ENCODE measurements at places on chromosomes 4 and X.

DNA sequence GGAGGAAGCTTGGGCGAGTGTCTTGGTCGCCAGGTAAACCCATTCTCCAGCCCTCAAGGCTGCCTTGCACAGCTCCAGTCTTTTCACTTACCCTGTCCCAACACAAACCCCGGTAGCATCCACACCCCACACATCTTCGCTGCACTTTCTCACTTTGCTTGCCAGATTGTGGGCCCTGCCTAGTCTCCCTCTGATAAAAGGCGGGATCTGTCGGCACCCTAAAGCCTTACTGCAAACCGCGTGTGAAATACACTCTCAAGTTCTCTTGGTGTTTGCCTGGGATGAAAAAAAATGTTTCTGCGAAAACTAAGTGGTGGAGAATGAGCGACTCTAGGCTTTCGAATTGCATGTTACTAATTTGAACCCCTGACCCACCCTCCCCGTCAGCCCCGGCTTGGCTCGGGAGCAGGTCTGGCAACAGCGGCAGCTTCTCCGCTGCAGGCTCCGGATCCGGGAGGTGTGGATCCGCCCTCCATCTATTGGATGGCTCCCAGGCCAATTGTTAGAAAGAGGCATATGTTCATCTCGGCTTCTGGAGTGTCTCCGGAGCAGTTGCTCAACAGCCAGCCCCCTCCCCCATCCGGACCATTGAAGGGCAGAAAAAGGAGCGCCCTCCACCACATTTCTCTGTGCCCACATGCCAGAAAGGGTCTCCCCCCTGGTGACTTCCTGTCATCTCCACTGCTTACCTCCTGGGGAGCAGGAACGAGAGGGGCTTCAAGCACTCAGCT, 3.0 kb upstream of the CITED1 start:
- peak; percentile 47 for DNase-seq

GRCh38 chr4:82774711-82775171, 23.9 kb downstream of the SCD5 start:
- DNase-seq = no peak

DNA sequence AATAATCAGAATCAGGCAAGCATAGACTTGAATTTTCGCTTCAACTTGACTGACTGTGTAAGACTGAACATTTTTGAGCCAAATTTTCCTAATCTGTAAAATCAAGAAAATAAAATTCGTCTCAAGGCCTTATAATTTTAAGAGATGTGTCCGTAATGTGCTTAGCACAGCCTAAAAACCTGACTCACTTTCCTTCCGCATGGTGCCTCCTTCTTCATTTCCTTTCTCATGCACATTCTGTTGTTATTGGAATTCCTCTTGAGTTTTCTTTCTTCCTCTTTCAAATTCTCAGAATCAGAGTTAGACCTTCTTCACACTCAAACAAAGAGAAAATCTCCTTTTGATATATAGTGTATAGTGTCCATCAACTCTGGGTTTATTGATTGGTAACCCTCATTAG, 208.9 kb upstream of the SLIT2 start:
- no peak for DNase-seq

DNA sequence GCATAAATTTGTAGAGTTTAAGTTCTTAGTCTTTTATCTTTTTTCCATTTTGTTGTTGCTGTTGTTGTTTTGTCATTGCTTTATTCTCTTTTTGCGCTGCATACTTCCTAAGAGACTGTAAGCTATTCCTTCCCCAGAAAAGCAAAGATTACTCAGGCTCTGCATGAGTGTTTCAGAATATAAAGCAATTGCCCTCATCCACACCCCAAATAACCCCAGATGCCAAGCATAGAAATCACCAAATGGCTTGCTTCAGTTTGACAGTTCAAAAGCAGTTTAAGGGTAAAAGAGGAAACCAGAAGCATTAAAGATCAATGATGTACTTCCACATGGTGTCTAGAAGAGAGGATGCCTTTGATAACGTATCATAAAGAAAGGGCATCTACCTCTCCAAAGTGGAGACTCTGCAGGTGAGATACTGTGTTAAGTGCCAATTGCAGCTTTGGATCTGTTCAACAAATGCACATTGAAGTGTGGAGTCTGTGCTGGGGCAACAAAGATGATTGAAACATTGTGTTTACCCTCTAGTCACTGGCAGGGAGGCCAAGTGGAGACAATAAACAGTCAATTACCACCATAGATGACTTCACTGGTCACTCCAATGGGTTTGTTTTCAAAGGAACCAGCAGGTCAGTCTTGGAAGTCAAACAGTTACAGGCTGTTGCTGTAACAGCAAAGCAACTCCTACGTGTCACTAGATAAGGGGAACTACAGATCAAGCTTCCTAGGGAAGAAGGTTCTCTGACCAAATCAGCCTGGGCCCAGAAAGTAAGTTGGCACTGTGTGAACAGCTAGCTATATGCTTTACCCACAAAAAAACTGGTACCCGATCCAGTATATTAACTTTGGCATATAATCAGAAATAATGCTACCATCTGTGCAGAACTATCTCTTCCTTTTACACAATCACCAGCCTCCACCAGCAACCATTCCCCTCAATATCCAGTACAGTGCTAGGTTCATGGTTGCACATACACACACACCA, 40.6 kb upstream of the IL21 start:
- no peak for DNase-seq

DNA sequence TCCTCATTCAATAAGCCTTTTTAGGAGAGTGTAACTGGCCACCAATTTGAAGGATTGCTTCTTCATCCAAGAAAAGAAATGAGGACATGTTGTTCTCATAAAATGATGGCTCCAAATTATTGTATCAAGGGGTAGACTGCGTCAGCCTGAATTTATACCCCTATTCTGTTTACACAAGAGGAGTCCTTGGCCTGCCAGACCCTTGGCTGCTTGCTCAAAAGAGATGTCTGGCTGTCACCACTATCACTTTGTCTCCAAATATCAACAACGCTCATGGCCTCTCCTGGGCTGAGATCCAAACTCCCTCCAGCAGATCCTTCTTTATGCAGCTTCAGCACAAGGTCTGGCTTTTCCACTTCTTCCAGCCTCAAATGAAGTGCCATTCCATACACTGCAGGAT, 127.9 kb downstream of the OR13H1 start:
- DNase-seq = no peak

GRCh38 chrX:70255452-70255851, 4.6 kb downstream of the P2RY4 start:
- no peak for DNase-seq

- DNase-seq = peak; percentile 98
Measured at GRCh38 chr4:182307746-182308145, 64.5 kb downstream of the TENM3 start.

DNA sequence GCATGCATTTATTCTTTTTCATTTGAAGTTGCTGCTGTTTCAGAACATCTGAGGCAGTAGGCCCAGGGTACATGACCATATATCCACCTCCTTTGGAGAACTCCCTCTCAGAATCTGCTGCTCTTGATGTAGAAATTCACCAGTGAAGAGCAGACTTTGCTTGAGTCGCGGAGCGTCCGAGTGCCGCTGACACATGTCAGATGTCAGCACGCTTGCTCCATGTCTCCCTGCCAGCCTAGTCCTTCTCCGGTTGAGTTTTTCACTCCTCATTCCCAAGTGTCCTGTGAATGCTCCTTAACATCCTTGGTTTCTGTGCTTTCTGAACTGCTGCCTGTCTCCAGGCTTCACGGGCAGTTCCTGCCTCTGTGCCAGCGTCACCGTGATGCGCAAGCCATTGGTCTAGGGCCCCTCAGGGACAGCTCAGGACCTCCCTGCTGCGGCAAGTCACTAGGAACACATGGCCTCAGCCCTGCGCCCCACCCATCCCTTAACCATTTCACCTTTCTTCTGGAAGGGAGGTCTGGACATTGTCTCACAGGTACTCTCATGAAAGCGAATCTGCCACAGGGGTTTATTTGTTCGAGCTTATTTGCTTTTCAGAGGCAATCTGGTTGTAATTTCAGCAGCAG, 93.1 kb upstream of the RBPJ start:
- no peak for DNase-seq

GRCh38 chr4:148376151-148376550, 66.1 kb downstream of the NR3C2 start:
- DNase-seq = peak; percentile 95

- DNase-seq = peak; percentile 7
Measured at GRCh38 chr4:94621491-94622080, 136.2 kb upstream of the BMPR1B start.

- DNase-seq = peak; percentile 39
Measured at GRCh38 chr4:28225050-28225449, 1364.4 kb downstream of the STIM2 start.

DNA sequence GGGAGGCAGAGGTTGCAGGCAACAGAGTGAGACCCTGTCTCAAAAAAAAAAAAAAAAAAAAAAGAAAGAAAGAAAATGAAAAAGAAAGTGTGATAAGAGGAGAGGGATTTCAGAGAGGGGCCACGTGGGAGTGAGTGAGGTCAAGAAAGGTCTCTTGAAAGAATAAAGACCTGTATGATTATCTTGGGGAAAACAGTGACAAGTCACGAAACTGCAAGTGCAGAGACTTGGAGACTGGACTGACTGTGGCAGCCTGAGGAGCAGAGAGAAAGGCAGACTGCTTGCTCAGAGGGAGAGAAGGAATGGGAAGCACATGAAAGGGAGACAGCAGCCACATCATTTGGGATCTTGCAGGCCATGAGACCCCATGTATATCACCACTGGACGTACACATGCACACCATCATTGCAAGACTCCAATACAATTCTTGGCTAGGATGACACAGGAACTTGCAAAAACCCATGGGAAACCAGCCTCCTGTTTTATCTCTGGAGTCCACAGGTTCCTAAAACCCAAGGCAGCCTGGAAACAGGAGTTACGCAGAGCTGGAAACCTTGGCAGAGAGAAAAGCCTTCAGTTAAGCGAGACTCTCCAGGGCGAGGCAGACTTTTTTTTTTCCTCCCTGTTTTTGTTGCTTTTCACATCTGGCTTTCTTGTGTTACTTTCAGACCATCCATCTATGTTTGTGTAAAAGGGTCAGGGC, 207.0 kb upstream of the TBL1X start:
- no peak for DNase-seq

All from HT1080 (cell line).